ENCODE measurements at places on chromosomes 4 and X.

- DNase-seq: peak; percentile 53
These were observed 1087.1 kb downstream of the C4orf33 start for GRCh38 chr4:130183096-130183495.

GRCh38 chr4:77310931-77311330, 153.9 kb downstream of the CCNG2 start:
- no peak for DNase-seq

- DNase-seq: no peak
These were observed 27.0 kb upstream of the TSPAN5 start for GRCh38 chr4:98685225-98686042.

DNA sequence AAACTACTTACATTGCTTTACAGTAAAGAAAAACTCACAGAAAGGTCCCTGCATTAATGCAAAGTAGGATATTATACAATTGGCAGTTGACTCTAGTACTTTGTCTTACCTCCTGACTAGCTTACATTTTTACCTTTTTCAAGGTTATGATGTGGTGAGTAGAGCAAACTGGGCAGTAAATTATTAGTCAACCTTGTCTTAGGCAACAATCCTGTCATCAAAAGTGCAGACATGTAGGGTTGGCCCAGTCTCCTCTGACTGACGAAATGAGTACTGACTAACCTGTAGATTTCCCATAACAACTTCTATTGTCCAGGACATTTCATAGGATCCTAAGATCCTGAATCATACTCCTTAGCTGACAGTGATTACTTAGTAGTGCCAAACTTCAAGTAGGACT, 142.0 kb upstream of the NUDT6 start:
- DNase-seq: peak; percentile 11

DNA sequence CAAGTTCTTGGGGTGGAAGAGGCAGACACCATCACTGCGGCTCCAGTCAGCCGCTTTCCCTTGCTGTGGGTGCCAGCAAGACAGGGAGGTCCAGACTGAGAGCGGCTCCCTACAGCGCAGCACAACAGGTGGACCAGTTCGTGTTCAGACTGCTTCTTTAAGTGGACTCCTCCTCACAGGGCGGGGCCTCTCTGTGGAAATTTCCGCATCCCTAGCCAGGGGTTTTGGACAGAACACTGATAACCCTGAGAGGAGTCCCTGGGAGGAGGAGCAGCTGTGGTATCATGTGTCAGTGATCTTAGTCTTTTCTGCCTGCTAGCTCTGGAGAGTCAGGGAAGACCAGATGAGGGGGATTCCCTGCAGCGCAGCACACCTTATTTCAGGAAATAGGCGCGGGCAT, 48.5 kb downstream of the MAGEC2 start:
- DNase-seq: no peak

- peak; percentile 8 for DNase-seq
These were observed 693.4 kb upstream of the INTU start for GRCh38 chr4:126939401-126939800.

GRCh38 chr4:84855774-84856173, 110.7 kb downstream of the WDFY3 start:
- no peak for DNase-seq

DNA sequence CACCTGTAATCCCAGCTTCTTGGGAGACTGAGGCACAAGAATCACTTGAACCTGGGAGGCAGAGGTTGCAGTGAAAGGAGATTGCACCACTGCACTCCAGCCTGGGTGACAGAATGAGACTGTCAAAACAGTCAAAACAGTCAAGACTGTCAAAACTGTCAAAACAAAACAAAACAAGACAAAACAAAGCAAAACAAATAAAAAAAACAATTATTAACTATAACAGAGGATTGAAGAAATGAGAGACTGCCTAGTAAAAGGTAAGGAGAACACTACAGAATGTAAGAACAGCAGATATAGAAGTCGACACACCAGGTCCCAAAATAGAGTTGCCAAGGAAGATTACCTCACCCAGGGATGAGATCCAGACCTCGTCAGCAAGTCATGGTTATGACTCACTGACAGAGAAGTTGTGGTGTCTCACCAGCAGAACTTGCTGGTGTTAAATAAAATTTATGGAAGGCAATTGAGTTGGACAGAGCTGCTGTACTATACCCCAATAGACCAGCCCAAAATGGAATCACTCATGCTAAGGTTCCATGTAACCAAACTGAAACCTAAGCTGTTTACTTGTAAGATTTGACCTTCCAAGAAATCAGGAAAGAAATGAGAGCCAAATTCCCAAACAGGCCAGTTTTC, 32.1 kb upstream of the GK start:
- DNase-seq: peak; percentile 84

- DNase-seq: no peak
These were observed 26.3 kb upstream of the ADGRL3 start for GRCh38 chr4:61173799-61174198.

DNA sequence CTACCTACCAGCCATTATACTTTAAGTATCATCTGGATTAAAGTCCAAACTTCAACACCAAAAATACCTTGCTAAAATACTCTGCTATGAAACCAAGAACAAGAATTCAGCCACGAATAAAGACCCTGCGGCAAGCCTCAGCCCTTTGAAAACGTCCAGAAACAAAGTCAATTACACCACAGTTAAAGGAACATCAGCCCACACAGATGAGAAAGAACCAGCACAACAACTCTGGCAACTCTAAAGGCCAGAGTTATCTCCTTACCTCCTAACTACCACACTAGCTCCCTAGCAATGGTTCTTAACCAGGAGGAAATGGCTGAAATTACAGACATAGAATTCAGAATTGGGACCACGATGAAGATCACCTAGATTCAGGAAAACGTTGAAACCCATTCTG, 23.4 kb downstream of the ABCB7 start:
- no peak for DNase-seq

DNA sequence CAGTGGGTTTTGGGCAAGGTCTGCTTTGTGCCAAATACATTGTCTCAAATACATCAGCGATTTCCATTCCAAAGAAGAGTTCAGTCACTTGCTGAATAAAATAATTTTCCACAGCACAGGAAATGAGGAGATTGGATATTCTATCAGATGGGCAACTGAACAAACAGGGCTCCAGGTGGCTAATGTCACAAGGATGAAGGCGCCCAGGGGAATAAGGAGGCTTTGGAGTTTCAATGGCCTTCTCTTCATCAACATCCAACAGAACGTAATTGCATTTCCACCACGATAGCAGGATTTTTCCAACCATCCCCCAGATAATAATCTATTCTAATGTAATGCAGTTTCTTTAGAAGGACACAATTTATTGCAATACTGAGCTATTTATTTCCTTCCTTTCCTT, 104.7 kb upstream of the KLHL13 start:
- no peak for DNase-seq

DNA sequence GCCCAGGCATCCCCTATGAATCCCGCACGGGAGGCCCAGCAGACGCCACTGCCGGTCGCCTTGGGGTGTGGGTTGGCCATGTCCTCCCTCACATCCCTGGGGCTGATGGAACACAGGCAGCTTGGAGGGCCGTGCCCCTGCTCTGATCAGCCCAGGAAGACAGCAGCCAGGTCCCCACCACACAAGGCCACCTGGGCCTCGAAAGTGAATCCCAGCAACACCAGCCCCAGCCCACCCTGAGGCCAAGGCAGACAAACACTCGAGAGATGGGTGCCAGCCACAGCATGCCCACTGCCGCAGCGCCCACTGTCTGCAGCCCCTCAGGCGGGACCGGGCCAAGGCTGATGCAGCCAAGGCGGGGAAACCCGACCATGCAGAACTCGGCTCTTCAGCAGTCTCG, 85.5 kb downstream of the HMX1 start:
- DNase-seq: no peak

GRCh38 chr4:38656111-38656510, 7.9 kb upstream of the KLF3 start:
- DNase-seq: no peak

- peak; percentile 36 for DNase-seq
These were observed 111.7 kb downstream of the AMER1 start for GRCh38 chrX:64093761-64094160.

GRCh38 chr4:22483551-22483981, 32.3 kb downstream of the ADGRA3 start:
- DNase-seq: peak; percentile 19

GRCh38 chr4:156970501-156971164, 966 bp downstream of the PDGFC start:
- DNase-seq: no peak

- no peak for DNase-seq
These were observed 588.5 kb downstream of the CENPC start for GRCh38 chr4:66956852-66957251.

DNA sequence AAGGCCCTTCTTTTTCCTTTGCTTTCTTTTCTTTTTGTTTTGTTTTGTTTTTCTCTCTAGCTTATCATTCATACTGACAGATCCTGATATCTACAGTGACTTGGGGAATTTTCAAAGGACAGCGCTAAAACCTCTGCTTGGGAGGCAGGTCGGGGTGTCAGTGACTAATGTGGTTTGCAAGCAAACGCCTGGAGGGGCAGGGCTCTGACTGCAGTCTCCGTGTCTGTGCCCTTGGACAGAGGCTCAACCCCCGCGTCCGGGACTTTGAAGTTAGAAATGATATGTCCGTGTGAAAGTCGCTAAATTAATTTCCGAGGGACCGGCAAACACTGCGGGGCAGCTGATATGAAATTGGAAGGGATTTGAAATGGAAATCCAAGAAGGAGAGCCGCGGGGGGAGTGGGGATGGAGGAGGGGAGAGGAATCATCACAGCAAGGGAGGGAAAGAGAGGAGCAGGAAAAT, 312.4 kb downstream of the DHRSX start:
- no peak for DNase-seq

GRCh38 chrX:40579900-40580536, 752 bp upstream of the ATP6AP2 start:
- no peak for DNase-seq

DNA sequence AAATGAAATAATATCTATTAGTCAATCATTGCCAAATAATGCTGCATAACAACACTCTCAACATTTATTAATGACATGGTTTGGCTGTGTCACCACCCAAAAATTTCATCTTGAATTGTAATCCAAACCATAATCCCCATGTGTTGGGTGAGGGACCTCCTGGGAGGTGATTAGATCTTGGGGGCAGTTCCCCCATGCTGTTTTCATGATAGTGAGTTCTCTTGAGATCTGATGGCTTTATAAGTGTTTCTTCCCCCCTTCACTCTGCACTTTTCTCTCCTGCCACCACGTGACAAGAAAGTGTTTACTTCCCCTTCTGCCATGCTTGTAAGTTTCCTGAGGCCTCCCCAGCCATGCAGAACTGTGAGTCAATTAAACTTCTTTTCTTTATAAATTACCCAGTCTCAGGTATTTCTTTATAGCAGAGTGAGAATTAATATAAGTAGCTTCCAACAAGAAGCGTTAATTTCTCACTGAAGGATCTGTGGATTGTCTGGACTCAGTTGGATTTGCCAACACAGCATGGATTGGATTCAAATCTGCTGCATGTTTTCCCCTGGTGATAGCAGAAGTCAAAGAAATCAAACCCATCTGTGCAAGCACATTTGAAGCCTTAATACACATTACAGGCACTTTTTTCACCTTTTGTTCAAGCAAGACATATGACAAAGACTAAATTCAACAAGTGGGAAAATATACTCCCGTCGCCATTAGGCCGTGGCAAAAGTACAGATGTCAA, 216.6 kb downstream of the PDGFC start:
- no peak for DNase-seq

GRCh38 chrX:145856181-145856580, 38.6 kb downstream of the SLITRK2 start:
- DNase-seq: no peak

GRCh38 chrX:153773741-153774575, 6.9 kb upstream of the SRPK3 start:
- DNase-seq: no peak

- DNase-seq: peak; percentile 88
These were observed 11.4 kb downstream of the ASIC5 start for GRCh38 chr4:155854582-155855226.

- no peak for DNase-seq
These were observed 17.1 kb upstream of the ANXA3 start for GRCh38 chr4:78534286-78534955.

- no peak for DNase-seq
These were observed 182.1 kb downstream of the SH3KBP1 start for GRCh38 chrX:19705196-19705769.

DNA sequence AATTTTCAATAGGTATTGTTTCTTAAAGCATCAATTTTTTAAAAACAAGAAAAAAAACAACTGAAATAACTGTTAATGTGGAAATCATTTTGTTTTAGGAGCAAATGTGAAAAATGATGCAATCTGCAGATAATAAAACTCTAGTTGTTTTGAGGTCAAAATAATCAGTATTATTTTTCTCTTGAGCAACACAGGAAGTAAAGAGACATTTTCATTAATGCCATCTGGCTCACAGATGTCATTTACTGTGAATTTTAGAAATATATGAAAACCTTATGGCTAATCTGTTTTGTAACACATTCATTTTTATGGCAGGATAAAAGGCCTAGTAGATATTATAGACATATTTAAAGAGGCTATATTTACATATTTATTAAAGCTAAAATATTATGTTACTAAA, 141.6 kb downstream of the PCDH18 start:
- DNase-seq: no peak

DNA sequence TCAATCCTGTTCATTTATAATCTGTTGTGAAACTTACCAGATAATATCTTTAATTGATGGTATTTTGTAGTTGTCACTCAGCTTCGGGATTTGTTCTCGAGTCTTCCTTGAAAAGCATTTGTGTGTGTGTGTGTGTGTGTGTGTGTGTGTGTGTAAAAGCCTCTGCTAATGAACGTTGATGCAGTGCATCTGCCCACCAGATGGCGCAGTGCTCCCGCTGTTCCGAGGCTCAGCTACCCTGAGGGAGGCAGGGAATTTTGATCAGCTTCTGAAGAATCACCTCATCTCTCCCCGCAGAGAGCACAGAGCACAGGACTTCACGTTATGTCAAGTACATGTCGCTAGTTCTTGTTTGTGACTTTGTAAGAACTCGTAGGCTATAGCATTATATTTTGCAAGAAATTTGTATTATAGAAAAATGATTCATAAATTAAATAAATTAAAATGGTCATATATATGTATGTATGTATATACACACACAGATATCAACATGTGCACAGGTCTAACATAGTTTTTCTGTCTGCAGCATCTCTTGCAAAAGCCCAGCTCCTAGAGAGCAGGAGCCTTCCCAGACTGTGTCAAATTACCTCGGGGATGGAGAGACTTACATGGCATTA, 316.7 kb upstream of the IGFBP7 start:
- peak; percentile 77 for DNase-seq

DNA sequence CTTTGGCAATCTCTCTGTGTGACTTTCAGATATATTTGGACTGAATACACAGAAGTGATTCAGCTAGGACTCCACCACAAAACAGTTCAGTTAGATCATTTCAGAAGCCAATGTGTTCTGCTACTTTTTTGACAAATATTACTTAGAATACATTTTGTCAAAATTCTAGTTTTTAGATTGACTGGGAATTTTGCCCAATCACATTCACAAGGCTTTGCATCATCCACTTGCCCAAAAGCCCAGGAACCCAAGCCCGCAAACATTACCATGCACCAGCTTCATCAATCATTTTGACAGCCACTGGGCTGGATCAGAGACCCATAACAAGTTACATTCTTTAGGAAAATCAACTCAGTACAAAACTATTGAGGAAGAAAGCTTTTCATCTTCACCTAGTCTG, 256.6 kb upstream of the NDST3 start:
- DNase-seq: no peak

- DNase-seq: no peak
These were observed 311.0 kb downstream of the FBXW7 start for GRCh38 chr4:152224721-152225420.

GRCh38 chr4:155367608-155368007, 9.2 kb downstream of the MAP9 start:
- no peak for DNase-seq
